ENCODE measurements at places on chromosomes 13 and 19. TPM values are rescaled to one million over a fixed set of nuclear protein-coding genes. Genes with fewer than 3 reads are reported as not detected.

DNA sequence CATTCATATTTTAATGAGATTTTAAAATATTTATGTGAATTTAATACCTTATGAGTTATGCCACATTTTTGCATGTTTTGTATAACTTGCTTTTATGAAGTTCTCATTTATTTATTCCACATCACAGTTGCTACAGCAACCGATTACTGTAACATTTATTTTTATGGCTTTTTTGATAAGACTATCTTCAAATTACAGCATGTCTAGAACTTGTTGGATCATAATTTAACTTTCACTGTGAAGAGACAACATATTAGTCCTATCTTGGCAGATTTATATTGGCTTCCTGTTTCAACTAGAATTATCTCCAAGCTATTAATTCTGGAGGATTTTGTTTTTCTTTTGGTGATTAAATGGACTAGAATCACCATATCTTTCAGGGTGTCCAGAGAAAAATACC lies 793.7 kb upstream of the SLITRK5 start:
- no peak for DNase-seq

DNA sequence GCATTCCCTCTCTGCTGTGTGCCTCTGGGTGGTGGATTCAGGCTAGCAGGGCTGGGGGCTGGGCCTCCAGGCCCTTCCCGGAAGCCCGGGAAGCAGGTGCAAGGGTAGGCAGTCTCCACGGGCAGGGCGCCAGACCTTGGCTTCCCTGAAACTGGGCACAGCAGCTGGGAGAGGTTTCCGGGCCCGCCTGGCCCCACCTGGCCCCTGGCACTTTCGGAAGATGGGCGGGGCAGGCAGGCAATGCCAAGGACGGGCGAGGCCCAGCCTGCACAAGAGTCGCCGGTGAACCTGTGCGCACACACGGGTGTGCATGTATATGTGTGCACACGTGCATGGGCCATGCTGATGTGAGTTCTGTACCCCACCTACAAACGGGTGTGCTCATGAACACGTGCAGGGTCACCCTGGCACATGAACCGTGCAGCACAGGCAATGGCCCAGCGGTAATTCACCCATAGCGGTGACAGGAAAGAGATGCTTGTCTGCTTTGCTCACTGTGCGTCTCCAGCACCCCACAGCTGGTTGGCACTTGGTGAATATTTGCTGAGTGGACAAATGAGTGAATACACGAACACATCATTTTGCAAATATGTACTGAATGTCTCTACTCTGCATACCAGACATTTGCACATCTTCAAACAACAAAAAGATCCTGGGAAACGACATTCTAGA lies 15.3 kb downstream of the GADD45B start:
- no peak for DNase-seq

- no peak for DNase-seq
Observed at GRCh38 chr19:56900573-56901097, 60.1 kb upstream of the PEG3 start.

DNA sequence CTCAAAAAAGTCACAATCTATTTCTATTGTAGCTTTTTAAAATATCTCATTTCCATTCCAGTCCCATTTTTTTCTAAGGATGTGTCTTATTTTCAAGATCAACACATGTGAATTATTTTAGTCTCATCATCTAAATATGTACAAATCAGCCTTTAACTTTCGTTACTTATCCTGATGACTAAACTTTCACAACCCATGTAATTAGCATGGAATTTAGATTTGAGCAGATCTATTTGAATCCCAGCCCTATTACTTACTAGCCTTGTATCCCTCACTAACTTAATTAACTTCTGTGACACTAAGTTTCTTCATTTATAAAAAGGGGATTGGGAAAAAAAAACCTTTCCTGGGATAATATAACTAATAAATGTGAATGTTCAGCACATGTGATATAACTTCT lies 81.1 kb downstream of the UFM1 start:
- DNase-seq, result no peak

DNA sequence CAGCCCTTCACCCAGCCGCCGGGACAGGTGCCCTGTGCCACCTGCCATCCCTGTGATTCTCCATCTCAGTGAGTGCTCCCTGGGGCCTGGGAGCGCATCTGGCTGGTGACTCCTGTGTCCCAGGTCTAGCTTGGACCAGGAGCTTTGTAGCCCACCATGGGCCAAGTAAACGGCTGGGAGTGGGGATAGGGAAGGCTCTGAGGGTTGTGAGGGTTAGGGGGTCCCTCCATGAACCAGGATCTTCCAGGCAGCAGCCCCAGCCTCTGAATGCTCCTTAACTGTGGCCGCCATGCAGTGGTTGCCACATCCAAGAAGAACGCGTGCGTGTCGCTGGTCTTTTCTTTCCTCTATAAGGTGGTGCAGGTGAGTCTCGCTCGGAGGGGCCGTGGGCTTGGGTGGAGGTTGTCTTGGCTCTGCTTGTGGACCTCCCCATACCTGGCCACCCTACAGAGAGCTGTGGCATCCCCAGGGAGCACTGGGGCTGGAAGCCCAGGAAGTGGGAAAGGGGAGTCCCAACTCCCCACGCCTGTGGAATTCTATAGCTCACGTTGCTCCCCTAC lies 8.4 kb downstream of the AP1M1 start:
- DNase-seq, result no peak

DNA sequence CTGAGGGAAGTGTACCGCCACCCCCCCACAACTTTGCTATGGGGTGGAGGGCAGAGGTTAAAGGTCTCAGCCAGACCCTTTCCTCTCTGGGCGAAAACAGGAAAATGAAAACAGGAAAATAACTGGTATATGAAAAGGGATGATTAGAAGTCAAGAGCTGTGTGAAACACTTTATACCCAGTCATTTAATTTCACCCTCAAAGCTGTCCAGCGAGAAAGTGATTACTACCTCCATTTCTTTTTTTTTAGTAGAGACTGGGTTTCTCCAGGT lies 575 bp upstream of the PHLDB3 start:
- DNase-seq, result no peak

DNA sequence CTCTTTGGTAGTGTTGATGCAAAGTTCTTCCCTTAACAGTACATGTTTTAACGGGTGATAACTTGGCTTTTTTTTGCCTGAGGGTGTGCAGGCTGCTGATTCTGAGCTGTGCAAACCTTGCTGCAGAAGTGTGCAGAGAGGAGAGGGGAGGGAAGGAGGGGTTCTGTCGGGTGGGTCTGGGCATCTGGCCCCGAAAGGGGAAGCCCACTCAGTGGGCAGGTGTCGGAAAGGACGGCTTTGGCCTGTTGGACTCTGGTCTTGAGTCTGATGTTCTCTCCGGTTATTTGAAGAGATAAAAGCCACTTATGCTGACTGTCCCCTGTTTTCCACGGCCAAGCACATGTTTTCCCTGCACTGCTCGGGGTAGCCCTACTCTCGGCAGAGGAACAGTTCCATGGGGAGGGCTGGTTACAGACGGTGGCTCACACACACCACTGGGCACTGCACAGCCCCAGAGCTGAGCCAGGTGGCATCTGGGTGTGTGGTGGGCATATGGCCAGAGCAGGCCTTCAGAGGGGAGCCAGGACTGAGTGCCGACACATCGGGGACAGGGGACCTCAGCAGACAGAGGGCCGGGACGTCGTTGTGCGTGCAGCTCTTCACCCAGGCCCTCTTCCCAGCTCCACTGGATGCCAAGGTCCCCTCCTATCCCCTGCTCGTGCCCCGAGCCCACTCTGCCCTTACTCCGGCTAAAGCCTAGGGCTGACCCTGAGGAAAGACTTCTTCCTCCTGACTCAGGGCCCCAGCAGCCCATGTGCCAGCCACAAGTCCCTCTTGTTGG lies 93.2 kb downstream of the TEX29 start:
- no peak for DNase-seq

DNA sequence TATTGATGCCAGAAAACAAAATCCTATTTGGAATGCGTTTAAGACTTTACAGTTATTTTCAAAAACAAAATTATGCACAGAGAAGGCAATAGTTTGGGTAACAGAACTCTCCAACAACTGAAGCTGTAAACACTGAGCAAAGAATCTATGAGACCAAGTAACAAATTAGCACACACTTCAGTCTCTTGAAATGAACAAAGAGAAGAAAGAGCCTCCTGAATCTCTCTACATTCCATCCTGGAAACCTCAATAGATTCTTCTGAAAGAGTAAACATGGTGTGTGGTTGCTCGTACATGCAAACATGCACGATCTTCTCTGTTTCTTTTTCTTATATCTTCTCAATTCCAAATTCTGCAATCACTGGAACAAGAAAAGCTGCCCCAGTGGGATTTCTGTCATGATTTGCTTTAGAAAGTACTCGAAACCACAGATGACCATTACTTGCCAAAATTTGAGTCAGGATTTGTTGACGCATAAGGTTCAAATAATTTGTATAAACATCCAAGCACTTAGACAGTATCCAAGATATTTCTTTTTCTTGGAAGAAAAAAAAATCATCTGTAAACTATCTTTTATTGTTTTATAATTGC lies 137.9 kb upstream of the DACH1 start:
- DNase-seq, result no peak

GRCh38 chr13:105497597-105497996 lies 1037.9 kb downstream of the EFNB2 start:
- DNase-seq, result no peak

GRCh38 chr19:31140717-31141116 lies 208.5 kb downstream of the TSHZ3 start:
- no peak for DNase-seq

- DNase-seq, result no peak
Observed at GRCh38 chr19:1901940-1902404, 3.2 kb upstream of the ADAT3 start.

DNA sequence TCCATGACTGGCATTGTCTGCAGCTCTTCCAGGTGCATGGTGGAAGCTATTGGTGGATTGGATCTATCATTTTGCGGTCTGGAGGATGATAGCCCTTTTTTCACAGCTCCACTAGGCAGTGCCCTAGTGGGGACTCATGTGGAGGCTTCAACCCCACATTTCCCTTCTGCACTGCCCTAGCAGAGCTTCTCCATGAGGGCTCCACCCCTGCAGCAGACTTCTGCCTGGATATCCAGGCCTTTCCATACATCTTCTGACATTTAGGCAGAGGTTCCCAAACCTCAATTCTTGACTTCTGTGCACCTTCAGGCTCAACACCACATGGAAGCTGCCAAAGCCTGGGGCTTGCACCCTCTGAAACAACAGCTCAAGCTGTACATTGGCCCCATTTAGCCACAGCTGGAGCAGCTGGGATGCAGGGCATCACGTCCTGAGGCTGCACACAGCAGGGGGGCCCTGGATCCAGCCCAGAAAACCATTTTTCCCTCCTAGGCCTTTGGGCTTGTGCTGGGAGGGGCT lies 800.2 kb upstream of the MIR17HG start:
- no peak for DNase-seq

DNA sequence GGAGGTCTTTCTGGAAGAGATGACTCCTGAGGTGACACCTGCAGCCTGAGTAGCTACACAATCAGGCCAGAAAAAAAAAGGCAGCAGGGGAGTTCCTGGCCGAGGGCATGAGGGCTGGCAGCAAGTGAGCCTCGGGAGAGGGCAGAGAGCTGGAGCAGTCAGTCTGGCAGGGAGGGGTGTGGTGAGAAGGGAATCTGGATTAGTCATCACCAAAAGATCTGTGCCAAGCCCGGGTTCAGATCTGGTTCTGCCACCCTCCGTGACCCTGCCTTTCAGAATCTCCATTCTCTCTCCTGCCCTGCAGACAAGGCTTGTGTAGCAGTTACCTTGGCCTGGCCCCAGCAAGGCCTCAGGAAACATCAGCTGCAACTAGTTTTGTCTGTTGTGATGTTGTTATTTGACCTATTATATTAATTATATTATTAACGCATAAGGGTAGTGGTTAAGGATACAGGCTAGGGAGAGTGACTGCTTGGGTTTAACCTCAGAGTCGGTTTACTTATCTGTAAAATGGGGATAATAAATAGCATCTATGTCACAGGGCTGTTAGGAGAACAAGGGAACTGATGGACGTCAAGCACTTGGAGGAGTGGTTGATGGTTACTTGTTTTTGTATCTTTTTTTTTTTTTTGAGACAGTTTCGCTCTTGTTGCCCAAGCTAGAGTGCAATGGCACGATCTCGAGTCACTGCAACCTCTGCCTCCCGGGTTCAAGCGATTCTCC lies 2.7 kb upstream of the CAPNS1 start:
- peak; percentile 57 for DNase-seq

- no peak for DNase-seq
Observed at GRCh38 chr19:43552616-43553015, 19.6 kb downstream of the ZNF575 start.

DNA sequence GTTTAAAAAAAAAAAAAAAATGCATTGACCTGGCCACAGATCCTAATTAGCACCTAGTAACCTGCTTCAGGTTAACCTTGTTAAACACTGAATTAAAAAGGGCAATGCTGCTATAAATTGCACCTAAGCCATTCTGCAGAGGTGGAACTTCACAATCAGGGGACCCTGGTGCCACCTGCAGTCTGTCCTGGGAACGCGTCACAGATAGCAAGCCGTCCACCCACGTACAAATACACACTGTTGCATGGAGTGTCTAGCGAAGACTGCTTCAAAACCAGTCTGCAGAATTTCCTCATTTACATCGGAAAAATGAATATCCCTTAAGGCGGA lies 169.3 kb downstream of the COL4A1 start:
- DNase-seq, result no peak

- no peak for DNase-seq
Observed at GRCh38 chr13:31476266-31476665, 263.1 kb upstream of the RXFP2 start.

DNA sequence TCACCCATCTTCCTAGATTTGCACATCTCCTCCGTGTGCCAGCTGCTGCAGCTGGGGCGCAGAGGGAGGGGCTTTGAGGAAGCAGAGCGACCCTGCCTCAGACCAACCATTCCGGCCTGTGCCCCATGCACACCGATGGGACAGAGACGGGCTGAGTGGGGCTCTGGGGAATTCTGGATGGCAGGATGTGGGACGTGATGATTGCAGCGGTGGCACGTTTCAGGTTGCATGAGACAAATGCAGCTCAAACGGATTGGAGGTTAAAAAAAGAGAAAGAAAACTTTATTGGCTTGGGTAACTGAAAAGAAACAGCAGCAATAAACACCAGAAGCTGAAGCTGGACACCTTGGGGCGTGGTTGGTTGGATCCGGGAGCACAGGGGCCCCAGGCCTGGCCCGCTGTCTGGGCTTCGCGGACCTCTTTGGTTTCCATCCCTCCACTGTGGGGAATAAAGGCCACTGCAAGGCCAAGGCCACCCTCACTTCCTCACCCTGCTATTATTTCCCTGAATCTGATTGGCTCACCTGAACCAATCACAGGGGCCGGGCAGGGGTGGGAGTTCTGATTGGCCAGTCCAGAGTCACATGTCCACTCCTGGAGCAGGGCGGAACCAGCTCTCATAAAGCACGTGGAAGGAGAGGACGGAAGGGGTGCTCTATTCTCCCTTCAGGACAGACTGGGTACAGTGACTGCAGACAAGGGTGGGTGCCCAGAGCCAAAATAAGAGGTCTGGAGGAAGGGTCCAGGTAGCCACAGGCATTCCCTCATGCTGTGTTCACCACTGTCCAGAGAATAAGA lies 6.1 kb upstream of the ZNF787 start:
- no peak for DNase-seq

- peak; percentile 61 for DNase-seq
Observed at GRCh38 chr13:25114220-25114619, 18.3 kb downstream of the PABPC3 start.

ZNF763 gene
- total RNA-seq, result not detected

IGFL3 gene
- not detected for total RNA-seq

DCT gene
- not detected for total RNA-seq

CARD8 gene
- total RNA-seq, result 25.8 TPM

SLC5A5 gene
- 0.02 TPM for total RNA-seq

ARHGEF18 gene
- total RNA-seq, result 11.5 TPM

LAIR1 gene
- total RNA-seq, result not detected

PSG6 gene
- total RNA-seq, result not detected

ADGRE2 gene
- 0.45 TPM for total RNA-seq

GRK1 gene
- total RNA-seq, result not detected
